ENCODE measurements at places on chromosomes 4 and X. TPM values are rescaled to one million over a fixed set of nuclear protein-coding genes. Genes with fewer than 3 reads are reported as not detected.

- DNase-seq = no peak
Measured at GRCh38 chr4:7275067-7275466, 82.7 kb downstream of the SORCS2 start.

GRCh38 chr4:70670332-70671014 is 4.2 kb upstream of the JCHAIN start:
- DNase-seq = no peak

DNA sequence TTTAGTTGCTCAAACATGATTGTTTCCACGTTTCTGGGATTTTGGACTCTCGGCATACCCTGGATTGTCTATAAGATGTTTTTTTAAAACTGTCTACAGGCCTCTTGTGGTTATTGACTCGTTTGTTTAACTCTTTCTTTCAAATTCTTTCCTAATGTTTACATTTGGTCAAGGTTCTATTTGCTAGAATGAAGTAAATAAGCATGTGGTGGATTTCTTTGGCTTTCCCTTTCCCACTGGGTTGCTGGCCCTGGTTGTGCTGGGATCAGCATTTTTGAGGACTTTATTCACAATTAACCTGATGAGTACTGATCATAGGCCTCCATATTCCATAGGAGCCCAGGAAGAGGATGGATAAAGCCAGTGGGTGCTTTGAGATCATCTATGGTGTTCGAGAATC is 11.1 kb upstream of the GPR101 start:
- no peak for DNase-seq

DNA sequence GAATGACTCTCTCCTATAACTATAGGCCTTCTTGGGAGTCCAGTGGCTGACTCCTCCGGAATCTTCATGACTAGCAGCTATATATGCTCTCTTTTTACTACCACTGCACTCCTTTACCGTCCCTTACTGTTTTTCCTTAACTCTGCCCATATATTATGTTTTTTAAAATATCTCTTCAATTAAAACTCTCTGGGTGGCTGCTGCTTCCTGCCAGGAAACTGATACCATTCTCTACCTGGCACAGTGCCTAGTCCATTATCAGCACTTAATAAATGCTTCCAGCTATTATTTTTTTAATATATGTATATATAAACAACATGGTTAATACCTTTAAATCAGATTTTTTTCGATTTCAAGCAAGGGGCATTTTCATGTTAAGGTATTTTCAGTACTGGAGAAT is 136.6 kb upstream of the FAM47B start:
- no peak for DNase-seq

- no peak for DNase-seq
Measured at GRCh38 chrX:903116-903515, 272.5 kb downstream of the SHOX start.

- no peak for DNase-seq
Measured at GRCh38 chr4:179328627-179329026, 1886.4 kb upstream of the AGA start.

DNA sequence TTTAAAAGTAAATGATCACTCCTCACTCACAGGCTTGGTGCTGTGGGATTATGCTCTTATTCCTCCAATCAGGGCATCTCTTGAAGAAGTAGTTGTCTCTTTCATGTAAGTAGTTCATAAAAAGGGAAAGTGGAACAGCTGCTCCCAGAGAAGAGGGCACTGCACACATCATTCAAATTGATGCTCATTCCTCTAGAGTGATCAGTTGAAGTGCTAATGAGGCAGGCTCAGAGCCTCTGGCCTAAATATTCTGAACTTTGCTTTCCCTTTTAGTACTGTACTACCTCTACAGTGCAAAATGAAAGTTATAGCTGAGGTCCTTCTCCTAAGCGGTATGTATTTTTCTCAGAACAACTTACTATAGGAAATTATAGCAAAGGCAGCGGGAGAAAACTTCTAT is 1453.1 kb downstream of the ARAP2 start:
- DNase-seq = no peak

GRCh38 chr4:52247941-52248340 is 196.8 kb downstream of the SPATA18 start:
- no peak for DNase-seq

DNA sequence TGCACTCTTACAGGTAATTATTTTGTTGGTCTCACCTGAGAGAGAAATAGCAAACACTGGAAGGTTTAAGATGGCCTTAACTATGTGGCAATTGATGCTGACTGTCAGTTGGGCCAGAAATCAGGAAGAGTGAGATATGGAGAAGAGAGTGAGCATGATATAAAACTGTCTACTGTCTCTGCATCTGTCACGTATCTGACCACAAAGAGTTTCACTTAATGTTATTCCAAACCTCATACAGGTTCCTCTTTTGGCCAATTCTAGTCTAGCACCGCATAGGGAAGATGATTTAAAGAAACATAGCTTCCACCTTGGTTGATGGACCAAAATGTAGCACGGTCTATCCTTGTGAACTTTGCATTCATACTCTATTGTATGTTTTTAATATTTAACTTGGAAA is 381.0 kb upstream of the BOD1L1 start:
- no peak for DNase-seq

DNA sequence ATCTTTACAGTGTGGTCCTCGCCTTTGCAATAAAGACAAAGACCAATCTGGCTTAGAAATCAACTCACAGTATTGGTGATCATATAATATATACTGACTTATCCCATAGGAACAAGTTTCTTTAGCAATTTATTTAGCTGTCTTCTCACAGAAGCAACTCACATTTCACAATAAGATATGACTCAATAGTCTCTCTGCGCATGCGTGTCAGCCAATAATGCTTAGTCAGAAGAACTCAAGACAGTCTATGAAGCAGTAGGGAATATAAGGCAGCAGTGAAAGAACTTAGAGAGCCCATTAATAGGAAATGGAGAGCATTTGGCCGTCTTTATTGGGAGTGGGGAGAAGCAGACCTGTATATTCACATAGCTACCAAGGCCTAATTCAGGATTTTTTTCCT is 216.7 kb downstream of the IL13RA2 start:
- no peak for DNase-seq

DNA sequence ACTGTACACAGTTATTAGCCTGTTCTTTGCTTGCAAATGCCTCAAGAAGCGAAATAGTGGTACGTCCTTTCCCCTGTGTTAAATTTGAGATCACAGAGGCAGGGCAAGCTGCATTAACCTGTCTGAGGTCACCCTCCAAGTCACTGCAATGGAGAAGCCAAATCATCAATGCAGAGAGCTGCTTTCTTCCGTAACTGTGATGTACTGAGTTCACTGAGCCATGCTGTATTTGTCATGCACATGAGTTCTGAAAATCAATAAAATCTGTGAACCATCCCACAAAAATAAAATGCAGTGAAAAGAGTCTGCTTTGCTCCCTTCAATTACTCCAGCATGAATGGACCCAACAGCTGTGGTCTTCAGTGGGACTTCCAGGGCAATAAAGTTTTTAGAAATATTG is 393.5 kb downstream of the KCNIP4 start:
- DNase-seq = no peak

- no peak for DNase-seq
Measured at GRCh38 chr4:59484944-59485343, 1715.2 kb upstream of the ADGRL3 start.

DNA sequence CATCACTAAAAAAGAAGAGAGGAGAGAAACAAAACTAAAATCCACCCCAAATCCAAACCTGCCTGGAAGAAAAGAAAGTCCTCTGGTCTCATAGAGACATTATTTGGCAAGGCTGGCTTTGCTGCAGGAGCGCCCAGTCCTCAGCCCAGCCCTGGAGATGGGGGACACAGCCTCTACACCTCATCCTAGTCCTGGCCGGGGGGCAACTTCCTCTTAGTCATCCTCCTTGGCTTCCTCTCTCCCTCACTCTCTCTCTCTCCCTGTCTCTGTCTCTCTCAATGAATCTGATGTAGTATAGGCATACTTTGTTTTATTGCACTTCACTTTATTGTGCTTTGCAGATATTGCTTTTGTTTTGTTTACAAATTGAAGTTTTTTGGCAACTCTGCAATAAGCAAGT is 55.8 kb upstream of the MAGEB10 start:
- no peak for DNase-seq

- no peak for DNase-seq
Measured at GRCh38 chr4:47814618-47815295, 23.1 kb downstream of the CORIN start.

DNA sequence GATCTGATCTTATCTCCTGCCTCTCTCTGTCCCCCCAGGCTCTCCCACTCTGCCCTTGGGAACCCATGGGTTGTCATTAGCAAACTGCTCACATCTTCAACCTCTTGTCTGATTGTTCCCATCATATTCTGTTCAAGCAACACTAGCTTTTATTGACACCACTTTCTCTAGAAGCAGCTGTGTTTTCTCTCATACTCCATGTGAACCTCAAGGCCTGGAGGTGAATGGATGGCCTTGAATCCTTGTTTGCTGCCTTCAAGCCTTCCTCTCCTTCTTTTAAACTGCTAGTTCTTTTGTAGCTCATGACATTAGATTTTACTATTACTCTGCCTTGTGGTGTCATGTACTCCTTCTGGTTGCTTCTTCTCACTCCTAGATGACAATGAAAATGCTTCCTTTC is 149.5 kb upstream of the WDFY3 start:
- DNase-seq = no peak

DNA sequence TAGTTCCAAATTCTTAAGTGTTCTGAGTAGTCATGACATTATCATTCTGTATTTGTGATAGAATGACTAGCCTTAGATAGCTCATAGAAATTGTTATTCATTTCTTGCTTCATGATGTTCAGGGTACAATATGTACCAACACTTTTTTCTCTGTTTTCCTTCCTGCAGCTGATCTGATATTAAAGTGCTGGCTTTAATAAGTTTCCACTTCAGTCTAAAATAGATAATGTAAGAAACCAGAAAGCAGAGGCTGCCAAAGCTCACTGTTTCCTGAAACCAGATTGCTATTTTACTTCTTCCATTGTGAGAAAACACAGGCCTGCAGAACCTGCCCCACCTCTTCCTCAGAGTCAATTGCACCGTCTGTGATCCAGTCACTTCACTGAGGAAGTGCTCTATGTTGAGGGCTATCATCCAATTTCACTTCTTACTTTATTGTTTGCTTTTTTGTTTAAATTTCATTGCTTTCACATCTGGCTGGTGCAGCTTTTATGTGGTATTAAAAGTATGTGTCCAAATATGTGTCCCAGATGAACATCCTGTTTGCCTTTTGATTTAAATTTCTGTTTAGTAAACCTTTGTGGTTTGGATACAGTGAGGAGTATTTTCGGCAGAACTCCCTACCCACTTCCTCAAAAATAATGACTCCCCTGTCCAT is 652.1 kb downstream of the ANKRD50 start:
- DNase-seq = peak; percentile 41

DNA sequence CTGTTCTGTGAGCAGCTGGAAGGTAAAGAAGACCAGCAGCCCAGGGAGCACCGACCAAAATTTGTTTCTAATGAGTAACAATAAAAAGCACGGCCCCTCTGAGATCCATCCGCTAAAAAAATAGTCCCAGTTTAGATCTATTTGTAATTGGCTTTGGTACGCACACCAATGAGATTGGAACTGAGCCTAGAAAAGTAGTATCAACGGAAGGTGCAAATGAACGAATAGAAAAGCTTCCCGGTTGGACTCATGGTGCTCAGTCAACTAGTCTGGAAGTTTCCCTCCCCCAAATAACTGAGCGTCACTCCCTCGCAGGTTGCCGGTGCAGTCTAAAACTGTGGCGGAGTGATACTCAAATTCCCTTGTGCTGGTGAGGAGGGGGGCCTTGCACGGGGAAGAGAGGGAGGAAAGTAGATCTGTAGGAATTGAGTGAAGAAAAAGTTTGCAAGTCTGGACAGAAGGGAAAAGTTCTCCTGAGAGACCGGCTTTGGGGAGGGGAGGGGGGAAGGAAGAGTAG is at the start of gene COL4A5:
TSS of gene COL4A5 (plus strand) at position 413 of the 517 bp plus-strand sequence. CDS start 288 bp downstream, outside the sequence.
- DNase-seq = peak; percentile 4

DNA sequence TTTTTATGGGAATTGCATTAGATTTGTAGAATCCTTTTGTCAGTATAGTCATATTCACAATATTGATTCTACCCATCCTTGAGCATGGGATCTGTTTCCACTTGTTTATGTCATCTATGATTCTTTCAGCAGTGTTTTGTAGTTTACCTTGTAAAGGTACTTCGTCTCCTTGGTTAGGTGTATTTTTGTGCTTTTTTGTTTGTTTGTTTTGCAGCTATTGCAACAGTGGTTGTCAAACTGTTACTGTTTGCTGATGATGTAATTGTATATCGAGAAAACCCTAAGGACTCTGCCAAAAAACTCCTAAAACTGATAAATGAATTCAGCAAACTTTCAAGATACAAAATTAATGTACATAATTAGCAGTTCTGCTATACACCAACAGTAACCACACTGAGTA is 127.9 kb upstream of the AR start:
- no peak for DNase-seq

DNA sequence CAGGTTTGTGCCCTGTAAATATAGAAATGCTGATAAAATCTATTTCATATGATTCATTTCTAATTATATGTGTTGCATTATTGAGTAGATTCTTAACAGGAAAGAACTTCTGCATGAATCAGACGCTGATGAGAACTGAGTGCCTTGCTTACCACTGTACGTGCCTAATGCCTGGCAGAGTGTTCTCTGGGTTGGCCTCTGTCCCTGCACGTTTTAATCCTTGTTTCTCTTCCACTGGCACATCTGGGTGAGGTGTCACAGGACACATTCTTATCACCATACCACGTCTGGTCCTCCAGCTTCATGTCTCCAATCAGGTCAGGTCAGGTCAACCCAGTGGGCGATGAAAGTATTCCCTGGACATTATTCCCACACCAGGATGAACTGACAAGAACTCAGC is 53.6 kb downstream of the KLF3 start:
- no peak for DNase-seq

GRCh38 chr4:41542526-41543275 is 4.7 kb downstream of the LIMCH1 start:
- no peak for DNase-seq

DNA sequence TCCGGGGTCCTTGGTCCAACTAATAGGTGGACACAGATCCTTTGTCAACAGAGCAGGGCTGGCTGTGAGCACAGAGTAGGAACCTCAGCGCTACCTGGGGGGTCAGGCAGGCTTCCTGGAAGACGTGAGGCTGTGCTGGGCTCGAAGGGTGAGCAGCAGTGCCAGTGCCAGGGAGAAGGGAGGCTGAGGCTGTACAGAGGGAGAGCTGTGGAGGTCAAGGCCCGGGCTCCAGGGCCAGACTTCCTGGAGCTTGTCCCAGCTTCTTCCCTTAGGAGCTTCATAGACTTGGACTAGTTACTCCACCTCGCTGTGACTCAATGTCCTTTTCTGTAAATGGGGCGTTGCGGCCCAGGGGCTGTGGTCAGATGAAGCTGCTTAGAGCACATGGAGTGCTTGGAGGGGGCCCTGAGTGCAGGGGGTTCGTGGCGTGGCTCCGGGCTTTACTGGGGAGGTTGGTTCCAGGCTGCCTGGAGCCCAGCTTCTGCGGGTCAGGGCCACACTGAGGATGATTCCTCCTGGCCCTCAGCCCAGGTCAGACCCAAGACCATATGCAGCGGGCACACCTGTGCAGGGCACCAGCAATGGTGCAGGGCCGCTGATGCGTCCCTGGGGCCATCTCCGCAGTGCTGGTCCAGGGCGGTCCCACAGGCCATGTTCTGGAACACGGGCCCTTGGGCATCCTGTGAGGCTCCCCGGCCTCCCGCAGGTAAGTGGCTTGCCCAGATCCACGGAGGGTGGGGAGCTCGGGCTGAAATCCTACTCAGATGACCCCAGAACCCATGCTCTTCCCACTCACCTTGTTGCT is 98.1 kb downstream of the DCTD start:
- no peak for DNase-seq

NSUN7 gene
- 3.1 TPM for total RNA-seq

APLN gene
- total RNA-seq = 0.20 TPM

CT45A1 gene
- not detected for total RNA-seq

GUCY1B1 gene
- 17.5 TPM for total RNA-seq

AKAP14 gene
- not detected for total RNA-seq

KIAA1210 gene
- not detected for total RNA-seq

TRIM60 gene
- total RNA-seq = 0.90 TPM

Data from tibial nerve (tissue), 4 donors.